Activated T-cell treated with anti-CD3 and anti-CD28 coated beads, Interleukin-2, amount 50 U/mL, for 72 hours (primary cell): ENCODE measurements at places on chromosomes 2 and 18. TPM values are rescaled to one million over a fixed set of nuclear protein-coding genes. Genes with fewer than 3 reads are reported as not detected.

Gene ABCG5
- total RNA-seq, result not detected

Gene ACTR2
- total RNA-seq, result 272 TPM

Gene IL36G
- not detected for total RNA-seq

Gene SLC19A3
- total RNA-seq, result not detected

Gene MYL12B
- total RNA-seq, result 235 TPM

Gene CFAP210
- 0.22 TPM for total RNA-seq

Gene ALKAL2
- 0.36 TPM for total RNA-seq

Gene IL37
- not detected for total RNA-seq

Gene ZEB2
- 22.5 TPM for total RNA-seq

Gene TRIM43
- total RNA-seq, result not detected

Gene KCNS3
- not detected for total RNA-seq

Gene RAX
- total RNA-seq, result not detected

Gene ARHGAP28
- not detected for total RNA-seq

Gene SPHKAP
- not detected for total RNA-seq

Gene ACADL
- total RNA-seq, result not detected

Gene GPR17
- not detected for total RNA-seq

Gene METTL21A
- 10.4 TPM for total RNA-seq

Gene LIPG
- total RNA-seq, result 0.12 TPM

Gene ZNG1B
- 42.0 TPM for total RNA-seq

Gene CABLES1
- 15.0 TPM for total RNA-seq

Gene HK2
- total RNA-seq, result 36.4 TPM

Gene KLHL41
- 0.09 TPM for total RNA-seq

Gene CYS1
- total RNA-seq, result 0.81 TPM

Gene DIPK1C
- total RNA-seq, result not detected

Gene IL36B
- total RNA-seq, result not detected

Gene SERPINB4
- not detected for total RNA-seq

Gene LBX2
- 1.2 TPM for total RNA-seq

Gene PPP4R3B
- 80.8 TPM for total RNA-seq

Gene ADRA2B
- total RNA-seq, result 1.7 TPM

Gene NETO1
- not detected for total RNA-seq

Gene C2orf69
- 16.3 TPM for total RNA-seq

Gene EFEMP1
- total RNA-seq, result not detected

Gene RGPD4
- total RNA-seq, result not detected

Gene SLC8A1
- total RNA-seq, result 1.9 TPM
